Keratinocyte (primary cell): ENCODE measurements at places on chromosomes 7 and 10. TPM values are rescaled to one million over a fixed set of nuclear protein-coding genes. Genes with fewer than 3 reads are reported as not detected.

DNA sequence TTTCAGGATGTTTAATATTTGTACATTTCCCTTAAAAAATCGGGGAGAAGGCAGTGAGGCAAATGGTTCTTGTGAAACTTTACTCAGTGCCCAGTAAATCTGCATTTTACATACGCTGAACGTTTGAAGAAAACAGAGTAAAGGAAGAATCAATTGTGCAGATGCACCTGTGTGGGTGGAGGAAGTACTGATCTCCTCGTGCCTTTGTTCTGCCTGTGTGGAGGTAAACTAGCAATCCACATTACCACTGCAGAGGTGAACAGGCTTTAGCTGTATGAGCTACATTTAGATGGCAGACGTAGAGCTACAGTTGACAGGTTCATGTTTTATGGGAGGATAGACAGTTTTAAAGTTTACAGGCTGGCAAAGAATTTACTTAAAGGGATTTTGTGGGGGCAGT is 62.7 kb upstream of the VIPR2 start:
- DNase-seq, result no peak
- no peaks in the 10 kb centered on the region for H3K4me1 ChIP-seq
- H3K36me3 ChIP-seq, result no peaks in the 10 kb centered on the region
- no peaks in the 10 kb centered on the region for H3K27me3 ChIP-seq
- no peak overlapping the region for H3K27ac ChIP-seq

TSPAN12 gene
- polyA plus RNA-seq, result 0.37 to 0.82 TPM (median 0.47 TPM) in 3 replicates

GRCh38 chr10:120386896-120387295 is 70.1 kb upstream of the PLPP4 start:
- peaks cover 7% of the 10 kb centered on the region for H3K27me3 ChIP-seq
- H3K4me1 ChIP-seq, result no peaks in the 10 kb centered on the region
- DNase-seq, result no peak
- H3K27ac ChIP-seq, result no peak overlapping the region
- no peak overlapping the region for H3K4me3 ChIP-seq

- DNase-seq, result no peak
- H3K4me1 ChIP-seq, result peaks cover 20% of the 10 kb centered on the region
- no peaks in the 10 kb centered on the region for H3K27me3 ChIP-seq
- H3K27ac ChIP-seq, result no peak overlapping the region
- no peak overlapping the region for H3K4me3 ChIP-seq
Observed at GRCh38 chr7:106312099-106312871, 27.5 kb upstream of the NAMPT start.

DNA sequence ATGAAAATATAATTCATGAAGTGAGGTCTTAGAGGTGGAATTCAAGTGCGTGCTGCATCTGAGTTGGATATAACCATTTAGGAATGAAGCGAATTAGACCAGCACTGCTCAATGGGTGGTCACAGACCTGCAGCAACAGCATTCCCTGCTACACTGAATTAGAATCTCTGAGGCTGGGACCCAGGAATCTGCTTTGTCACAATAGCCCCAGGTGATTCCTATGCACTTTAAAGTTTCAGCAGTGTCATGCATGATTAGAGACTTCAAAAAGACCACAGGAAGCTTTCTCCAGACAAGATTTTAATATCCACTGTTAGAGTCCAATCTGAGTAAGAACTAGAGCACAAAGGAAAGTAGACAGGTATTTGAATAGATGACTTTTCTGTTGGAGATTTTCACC is 352.8 kb upstream of the VSTM2A start:
- no peak overlapping the region for H3K27ac ChIP-seq
- DNase-seq, result no peak
- no peaks in the 10 kb centered on the region for H3K4me1 ChIP-seq
- no peaks in the 10 kb centered on the region for H3K36me3 ChIP-seq

DNA sequence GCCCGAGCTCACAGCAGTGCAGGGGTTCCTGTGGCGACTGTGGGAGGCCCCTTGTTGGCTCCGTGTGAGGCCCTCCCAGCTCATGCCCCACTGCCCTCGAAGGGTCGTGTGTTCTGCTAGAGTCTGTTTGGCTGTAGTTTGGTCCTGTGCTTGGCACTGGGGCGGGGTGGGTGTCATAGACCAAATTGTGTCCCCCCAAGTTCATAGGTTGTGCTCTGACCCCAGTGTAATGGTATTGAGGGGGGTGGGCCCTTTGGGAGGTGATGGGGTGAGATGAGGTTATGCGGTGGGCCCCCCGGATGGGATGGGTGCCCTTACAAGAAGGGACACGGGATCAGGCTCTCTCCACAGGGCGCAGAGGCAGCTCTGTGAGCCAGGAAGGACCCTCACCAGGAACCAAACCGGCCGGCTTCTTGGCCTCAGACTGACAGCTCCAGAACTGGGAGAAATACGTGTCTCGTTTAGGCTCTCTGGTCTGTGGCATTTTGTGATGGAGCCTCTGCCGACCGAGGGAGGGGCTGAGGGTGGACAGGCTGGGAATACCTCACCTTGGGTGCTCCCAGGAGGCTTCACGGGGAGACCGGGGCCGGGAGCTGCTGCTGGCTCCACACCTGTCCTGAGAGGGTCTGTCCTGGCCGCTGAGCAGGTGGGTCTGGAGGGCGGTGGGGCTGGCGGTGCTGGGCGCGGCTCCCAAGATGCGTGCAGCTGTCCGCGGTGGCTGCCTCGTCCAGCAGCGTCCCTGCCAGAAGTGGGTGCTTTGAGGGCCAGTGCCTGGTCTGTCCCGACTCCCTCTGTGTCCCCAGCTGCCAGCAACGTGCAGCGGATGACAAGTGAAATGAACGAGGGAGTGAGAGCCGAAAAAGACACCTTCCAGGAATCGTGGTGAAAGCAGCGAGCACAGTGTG is 89.4 kb downstream of the INPP5A start:
- no peak overlapping the region for H3K4me3 ChIP-seq
- no peaks in the 10 kb centered on the region for H3K27me3 ChIP-seq
- no peak overlapping the region for H3K27ac ChIP-seq
- no peaks in the 10 kb centered on the region for H3K36me3 ChIP-seq
- no peaks in the 10 kb centered on the region for H3K4me1 ChIP-seq
